Heart left ventricle (tissue), 16 donors: ENCODE measurements at places on chromosomes 13 and 19.
A peak's percentile ranks its signal among the peaks of the same experiment; 100 is the strongest.

DNA sequence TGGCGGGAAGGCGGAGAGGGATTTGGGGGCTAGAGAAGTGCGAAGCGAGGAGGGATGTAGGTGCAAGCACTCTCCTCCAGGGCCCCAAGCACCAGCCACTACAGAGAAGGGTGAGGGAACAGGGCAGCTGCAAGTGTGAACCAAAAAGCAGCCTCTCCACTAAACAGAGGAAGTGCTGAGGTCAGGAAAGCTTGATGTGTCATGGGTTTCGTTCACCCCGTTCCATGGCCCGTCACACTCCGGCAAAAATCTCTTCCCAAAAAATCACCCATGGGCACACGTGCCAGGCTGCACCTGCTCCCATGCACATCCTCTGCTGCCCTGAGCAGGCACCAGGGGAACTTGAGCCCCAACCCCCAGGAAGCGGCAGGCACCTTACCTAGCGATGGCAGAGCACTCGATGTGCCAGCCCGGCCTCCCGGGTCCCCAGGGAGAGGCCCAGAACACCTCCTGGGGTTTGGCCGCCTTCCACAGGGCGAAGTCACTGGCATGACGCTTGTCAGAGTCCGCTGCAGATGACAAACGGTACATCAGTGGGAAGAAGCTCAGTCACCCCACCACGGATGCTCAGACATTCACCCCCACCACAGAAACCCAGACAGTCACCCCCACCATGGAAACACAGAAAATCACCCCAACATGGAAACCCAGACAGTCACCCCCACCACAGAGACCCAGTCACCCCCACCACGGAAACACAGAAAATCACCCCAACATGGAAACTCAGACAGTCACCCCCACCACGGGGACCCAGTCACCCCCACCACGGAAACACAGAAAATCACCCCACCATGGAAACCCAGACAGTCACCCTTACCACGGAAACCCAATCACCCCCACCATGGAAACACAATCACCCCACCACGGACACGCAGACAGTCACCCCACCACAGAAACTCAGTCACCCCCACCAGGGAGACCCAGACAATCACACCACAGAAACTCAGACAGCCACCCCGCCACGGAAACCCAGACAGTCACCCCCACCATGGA is 29.0 kb downstream of the CARS2 start:
- no peak for DNase-seq
- H3K4me3 ChIP-seq, result no peak overlapping the region
- no peaks in the 10 kb centered on the region for H3K4me1 ChIP-seq
- no peaks in the 10 kb centered on the region for H3K36me3 ChIP-seq
- no peak overlapping the region for H3K27ac ChIP-seq

DNA sequence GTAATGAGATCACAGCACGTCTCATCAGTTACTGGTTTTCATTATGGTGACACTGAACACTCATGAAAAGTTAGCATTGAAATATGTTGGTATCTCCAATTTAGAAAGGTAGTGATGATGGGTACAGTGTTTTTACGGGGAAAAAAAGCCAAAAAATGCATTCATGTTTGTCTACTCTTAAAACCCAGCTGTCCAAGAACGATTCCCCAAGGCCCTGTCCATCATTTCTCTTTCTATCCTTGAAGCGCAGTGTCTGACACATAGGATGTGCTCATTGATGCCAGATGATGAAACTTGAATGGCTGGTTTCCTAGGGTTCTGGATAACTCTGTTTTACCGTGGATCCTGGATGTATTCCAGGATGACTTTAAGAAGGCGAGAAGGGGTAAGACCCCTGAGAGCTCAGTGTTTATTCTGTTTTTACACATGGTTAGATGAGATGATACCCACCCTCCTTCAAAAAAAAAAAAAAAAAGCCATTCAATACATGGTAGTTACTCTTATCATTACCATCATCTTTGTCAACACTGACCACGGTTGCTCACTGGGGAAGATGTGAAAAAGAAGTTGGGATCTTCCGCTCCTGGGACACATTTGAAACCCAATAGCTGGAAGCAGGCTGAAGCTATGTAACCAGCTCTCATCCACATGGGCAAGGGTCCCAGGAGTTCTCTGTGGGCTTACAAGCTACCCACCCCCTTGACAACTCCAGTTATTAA is 22.5 kb downstream of the SERP2 start:
- no peaks in the 10 kb centered on the region for H3K36me3 ChIP-seq
- H3K4me3 ChIP-seq, result no peak overlapping the region
- H3K27me3 ChIP-seq, result no peaks in the 10 kb centered on the region
- DNase-seq, result no peak
- H3K27ac ChIP-seq, result no peak overlapping the region

- H3K4me1 ChIP-seq, result no peaks in the 10 kb centered on the region
- no peak overlapping the region for H3K27ac ChIP-seq
- H3K36me3 ChIP-seq, result peaks cover 9% of the 10 kb centered on the region
- no peaks in the 10 kb centered on the region for H3K27me3 ChIP-seq
- no peak overlapping the region for H3K4me3 ChIP-seq
These were observed 196.8 kb downstream of the PDS5B start for GRCh38 chr13:32783067-32783466.

DNA sequence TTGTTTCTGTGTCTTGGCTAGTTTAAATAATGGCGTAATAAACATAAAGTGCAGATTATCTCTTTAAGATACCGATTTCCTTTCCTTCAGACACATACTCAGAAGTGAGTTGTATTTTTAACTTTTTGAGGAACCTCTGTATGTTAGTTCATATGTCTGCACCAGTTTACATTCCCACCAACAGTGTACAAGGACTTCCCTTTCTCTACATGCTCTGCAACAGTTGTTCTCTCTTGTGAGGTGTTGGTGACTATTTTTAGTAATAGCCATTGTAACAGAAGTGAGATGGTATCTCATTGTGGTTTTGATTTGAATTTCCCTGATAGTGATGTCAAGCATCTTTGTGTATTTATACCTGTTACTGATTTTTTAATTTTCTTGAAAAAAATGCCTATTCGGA is 418.6 kb downstream of the UQCRFS1 start:
- H3K36me3 ChIP-seq, result no peaks in the 10 kb centered on the region
- DNase-seq, result no peak
- H3K4me3 ChIP-seq, result peak overlapping the region; percentile 53
